Skin of body (tissue), 3 donors: ENCODE measurements at places on chromosomes 3 and 15. TPM values are rescaled to one million over a fixed set of nuclear protein-coding genes. Genes with fewer than 3 reads are reported as not detected.

CCDC54 gene
- total RNA-seq = not detected

CCR1 gene
- total RNA-seq = 3.2 TPM

C3orf20 gene
- not detected for total RNA-seq

SERP1 gene
- 84.8 TPM for total RNA-seq

SEMA5B gene
- total RNA-seq = 8.6 TPM

DVL3 gene
- total RNA-seq = 23.9 TPM

SCAANT1 gene
- not detected for total RNA-seq
